ENCODE measurements at places on chromosomes 12 and 14.

GRCh38 chr14:37641117-37641516 is 45.7 kb downstream of the TTC6 start:
- no peak for DNase-seq

DNA sequence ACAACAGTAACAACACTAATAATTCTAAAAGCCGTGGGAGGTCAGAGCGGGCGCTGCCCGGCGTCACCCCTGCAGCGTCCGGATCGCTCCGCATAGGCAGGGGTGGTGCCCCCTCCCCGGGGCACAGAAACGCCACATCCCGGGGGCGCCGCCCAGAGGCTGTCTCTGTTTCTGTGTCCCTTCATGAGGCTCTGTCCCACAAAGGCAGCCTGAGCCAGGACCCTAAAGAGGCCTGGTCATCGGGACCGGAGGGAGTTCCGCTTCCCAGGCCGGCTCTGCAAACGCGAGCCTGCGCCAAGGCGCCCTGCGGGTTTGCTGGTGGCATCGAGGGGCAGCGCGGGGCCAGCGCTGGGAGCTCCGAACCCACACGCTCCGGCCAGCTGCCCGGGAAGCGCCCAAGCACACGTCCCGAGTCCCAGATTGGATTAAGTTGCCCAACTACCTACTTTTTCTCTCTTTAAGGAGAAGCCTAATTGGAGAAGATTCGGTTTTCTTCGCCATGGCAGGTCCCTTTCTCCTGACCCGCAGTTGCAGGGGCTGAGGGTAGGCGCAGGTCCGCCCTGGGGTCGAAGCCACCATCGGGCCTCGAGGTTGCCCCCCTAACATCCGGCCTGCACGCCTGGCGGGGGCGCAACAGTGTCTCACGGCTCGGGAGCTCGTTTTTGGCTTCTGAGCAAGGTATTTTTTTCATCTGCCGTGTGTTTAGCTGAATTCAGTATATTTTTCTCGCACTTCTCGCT is 421.7 kb downstream of the VRK1 start:
- DNase-seq = no peak

GRCh38 chr14:26835979-26836570 is 238.2 kb upstream of the NOVA1 start:
- DNase-seq = no peak

DNA sequence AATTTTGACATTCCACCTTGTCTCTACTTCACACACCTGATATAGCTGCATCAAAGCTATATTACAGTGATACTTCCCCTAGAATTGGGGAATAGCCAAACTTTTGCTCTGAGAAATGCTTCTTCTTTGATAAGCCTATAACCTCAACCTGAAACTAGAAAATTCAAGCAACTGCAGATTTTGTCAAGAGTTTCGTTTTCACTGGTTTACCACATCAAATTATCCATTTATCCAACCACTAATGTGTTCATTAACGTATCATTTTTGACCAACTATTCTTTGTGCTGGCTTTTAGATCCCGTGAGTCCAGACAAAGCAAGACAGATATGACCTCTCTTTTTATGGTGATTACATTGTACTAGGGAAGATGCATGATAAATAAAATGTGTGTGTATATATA is 13.5 kb upstream of the TAS2R46 start:
- no peak for DNase-seq

DNA sequence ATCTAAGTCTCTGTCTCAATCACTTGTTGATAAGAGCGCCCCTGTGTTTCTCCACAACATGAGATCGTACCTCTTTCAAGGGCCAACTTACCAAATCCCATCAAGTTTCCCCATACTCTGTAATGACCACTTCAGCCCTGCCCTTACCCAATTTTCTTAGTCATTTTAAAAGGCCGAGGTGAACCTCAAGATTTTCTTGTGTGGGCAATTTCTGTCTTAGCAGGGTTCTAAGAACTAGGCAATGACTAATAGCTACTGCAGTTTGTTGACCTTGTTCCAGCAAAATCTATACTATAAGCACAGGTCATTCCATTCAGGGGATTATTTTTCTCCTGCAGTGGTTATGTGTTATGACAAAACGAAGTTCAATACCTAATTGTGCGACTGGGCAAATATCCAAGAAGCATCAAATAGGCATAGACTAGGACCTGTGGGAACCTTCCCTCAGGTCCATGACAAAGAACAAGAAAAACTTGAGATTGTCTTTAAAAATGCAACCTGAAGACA is 359.8 kb downstream of the PCNX1 start:
- DNase-seq = no peak

DNA sequence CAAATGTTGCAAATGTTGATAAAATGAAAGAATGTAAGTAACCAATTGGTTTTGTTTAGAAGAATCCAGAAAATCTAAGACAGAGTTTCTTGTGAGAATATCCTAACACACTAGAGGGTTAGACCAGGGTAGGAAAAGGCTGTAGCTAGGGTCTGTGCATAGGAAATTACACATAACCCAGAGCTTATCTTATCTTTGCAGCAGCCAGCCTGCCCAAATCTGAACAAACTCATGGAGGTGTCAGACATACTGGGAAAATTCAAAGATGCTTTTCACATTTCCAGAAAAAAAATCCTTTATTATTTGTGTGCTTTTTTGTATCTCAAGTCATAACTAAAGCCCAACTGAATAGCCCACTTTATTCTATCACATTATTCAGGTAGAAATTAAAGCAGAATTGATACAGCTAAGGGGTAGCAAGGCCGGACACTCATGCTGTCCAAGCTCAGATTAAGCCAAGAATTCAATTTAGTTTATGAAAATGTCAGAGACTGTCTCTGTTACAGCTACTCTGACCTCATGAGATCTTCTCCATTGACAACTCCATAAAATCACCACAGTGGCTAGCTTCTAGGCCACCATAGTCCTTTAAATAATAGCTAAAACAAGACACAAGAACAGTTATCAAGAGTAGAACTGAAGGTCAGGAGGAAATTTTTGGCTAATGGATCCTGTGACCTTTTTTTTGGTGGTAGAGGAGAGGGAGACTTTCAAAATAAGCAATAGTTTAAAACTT is 169.6 kb upstream of the RASSF8 start:
- DNase-seq = no peak

GRCh38 chr14:34610101-34610500 is 19.8 kb downstream of the SNX6 start:
- DNase-seq = peak; percentile 21

DNA sequence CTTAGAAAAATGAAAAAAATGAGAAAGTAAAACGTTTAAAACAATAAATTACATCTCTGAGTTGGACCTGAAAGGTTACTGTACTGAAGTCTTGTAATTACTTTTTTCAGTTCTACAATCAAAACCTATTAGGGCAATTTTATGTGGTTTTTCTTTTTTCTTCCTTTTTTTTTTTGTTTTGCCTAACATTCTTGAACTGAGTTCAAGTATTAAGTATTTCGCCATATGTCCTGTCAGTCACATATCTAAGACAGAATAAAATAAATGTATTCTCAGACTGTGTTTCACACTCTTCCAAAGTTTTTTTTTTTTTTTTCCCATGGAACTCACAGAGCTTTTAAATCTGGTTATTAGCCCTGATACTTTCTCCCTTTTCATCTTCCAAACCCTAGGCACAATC is 172.0 kb downstream of the BCAT1 start:
- DNase-seq = no peak

- DNase-seq = no peak
Measured at GRCh38 chr12:120240495-120240833, 25.1 kb downstream of the PXN start.

- DNase-seq = no peak
Measured at GRCh38 chr12:52585946-52586345, 12.3 kb upstream of the KRT74 start.

DNA sequence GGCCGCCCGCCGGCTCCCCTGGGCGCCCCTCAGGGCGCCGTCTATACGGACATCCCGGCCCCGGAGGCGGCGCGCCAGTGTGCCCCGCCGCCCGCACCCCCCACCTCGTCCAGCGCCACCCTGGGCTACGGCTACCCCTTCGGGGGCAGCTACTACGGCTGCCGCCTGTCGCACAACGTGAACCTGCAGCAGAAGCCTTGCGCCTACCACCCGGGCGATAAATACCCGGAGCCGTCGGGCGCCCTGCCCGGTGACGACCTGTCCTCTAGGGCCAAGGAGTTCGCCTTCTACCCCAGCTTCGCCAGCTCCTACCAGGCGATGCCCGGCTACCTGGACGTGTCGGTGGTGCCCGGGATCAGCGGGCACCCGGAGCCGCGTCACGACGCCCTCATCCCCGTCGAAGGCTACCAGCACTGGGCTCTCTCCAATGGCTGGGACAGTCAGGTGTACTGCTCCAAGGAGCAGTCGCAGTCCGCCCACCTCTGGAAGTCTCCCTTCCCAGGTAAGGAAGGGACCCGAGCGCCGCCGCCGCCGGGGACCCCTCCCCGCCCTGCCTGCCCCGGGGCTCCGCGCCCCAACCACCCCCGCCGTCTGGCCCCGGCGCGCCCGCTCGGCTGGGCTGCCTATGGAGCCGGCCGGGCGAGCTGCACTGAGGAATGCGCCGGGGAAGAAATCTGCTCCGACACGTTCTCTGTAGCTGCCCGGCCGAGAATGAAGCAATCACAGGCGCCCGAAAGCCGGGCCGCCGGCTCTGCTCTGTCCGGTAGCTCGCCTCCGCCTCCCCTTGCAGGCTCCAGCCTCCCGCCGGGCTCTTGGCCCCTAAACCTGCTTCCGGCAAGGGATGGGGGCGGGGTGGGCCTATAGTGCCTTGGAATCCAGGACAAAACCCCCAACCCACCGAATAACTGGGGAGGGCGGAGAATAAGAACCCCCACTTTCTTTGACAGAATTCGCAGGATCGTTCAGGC is 794 bp downstream of the HOXC13 start:
- no peak for DNase-seq

DNA sequence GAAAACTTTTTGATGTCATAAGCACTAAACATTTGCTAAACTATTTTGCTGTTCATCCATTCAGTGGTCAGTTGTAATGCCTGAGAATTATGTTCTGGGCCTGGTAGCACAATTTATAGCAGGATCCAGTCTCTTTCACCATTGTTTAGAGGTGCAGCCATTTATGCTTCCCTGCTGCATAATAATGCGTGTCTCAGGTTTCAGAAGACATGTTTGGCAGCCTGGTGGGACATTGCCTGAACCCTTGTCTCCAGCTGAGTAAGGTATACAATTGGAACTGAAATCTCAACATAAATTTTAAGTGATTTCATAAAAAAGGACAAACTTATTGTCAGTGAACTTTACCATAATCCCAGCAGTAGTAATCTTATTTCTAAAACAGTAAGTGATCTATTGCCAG is 94.8 kb downstream of the POLR3B start:
- no peak for DNase-seq

- DNase-seq = no peak
Measured at GRCh38 chr12:68119250-68119649, 40.3 kb downstream of the IFNG start.

DNA sequence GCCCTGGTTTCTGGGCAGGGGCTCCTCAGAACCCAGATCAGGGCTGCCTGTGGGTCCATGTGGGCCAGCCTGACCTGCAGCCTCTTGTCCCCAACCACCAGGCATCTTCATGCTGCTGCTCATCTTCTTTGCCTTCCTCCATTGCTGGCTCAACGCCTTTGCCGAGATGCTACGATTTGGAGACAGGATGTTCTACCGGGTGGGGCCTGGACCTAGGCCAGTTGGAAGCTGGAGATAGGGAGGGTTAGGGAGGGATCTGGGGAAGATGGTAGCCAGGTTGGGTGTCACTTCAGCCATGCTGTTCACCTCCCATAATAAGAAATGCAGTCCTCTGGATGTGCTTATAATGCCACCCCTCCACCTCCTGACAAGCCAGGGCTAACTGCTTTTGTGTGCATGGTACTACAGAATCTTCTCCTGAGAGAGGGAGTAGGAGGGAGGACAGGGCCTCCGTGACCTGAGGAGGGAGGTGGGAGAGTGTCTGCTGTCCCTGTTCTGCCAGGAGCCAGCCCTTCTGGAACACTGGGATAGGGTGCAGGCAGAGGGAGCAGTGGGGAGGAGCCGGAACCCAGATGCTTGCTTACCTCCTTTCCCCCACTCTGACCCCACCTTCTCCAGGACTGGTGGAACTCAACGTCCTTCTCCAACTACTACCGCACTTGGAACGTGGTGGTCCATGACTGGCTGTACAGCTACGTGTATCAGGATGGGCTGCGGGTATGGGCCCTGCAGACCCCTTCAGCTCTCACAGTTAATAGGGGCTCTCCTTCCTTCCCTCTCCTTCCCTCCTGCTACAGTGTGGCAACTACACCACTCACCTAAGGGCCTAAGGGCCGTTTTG is 17.6 kb downstream of the SOAT2 start:
- no peak for DNase-seq

Measured in right atrium auricular region (tissue), 2 donors.